ENCODE measurements at places on chromosomes 3 and 15. TPM values are rescaled to one million over a fixed set of nuclear protein-coding genes. Genes with fewer than 3 reads are reported as not detected.

The CHRM5 gene
- polyA plus RNA-seq = not detected

GRCh38 chr3:155934230-155934629 is 63.8 kb downstream of the GMPS start:
- no peak for DNase-seq

The CCR9 gene
- polyA plus RNA-seq = not detected

The CPLX3 gene
- polyA plus RNA-seq = 0.09 TPM

The CCR3 gene
- polyA plus RNA-seq = not detected

- DNase-seq = no peak
Observed at GRCh38 chr3:97720417-97720816, 44.1 kb upstream of the ARL6 start.

All from pancreas (tissue), 10 donors.